ENCODE measurements at places on chromosomes 16 and 17. TPM values are rescaled to one million over a fixed set of nuclear protein-coding genes. Genes with fewer than 3 reads are reported as not detected.

GRCh38 chr16:59355704-59356103 lies 621.6 kb upstream of the GOT2 start:
- no peak for DNase-seq

- DNase-seq = no peak
Measured at GRCh38 chr17:8164815-8165131, 2.0 kb upstream of the VAMP2 start.

GSDMA gene
- total RNA-seq = 0.50 TPM

GRCh38 chr16:3285131-3285530 lies 1.8 kb downstream of the ZNF263 start:
- DNase-seq = no peak

ITGB3 gene
- 0.10 TPM for total RNA-seq

DNA sequence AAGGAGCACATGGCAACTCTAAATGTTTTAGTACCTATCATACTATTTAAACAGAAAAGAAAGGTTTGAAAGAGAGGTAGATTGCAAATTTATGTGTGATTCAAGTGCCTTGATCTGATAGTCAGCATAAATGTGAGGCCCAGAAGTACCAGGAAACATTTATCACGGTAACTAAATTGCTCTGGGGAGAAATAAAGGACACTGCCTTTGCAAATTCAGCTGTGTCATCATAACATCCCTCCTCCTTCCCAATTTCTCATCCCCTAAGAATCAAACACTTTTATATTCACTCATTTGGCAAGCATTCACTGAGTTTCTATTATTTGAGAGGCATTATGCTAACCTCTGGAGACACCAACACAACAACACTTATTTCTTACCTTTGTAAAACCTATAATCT lies 563.4 kb upstream of the CA10 start:
- DNase-seq = no peak

DNA sequence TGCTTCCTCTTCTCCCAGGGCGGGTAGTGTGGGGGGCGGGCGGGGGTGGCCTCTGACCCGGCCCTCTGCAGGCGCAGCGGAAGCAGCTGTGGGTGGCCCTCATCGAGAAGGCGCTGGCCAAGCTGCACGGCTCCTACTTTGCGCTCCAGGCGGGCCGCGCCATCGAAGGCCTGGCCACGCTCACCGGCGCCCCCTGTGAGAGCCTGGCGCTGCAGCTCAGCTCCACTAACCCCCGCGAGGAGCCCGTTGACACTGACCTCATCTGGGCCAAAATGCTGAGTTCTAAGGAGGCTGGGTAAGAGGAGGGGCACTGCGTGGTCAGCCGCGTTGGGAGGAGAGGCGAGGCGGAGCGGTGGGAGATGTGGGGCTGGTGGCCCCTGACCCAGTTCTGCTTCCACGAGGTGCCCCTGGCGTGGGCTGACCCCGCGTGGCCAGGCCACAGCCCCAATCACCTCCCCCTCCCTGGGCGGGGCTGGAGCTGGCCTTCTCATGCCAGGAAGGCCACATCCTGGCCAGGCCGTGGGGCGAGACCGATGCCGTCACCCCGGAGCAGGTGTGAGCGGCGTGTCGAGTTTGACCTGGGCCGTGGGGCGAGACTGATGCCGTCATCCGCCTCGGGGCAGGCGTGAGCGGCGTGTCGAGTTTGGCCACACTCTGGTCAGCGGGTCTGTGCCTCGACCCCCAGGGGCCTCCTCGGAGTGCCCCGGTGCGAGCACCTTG lies 10.5 kb upstream of the PRR35 start:
- DNase-seq = no peak

DNA sequence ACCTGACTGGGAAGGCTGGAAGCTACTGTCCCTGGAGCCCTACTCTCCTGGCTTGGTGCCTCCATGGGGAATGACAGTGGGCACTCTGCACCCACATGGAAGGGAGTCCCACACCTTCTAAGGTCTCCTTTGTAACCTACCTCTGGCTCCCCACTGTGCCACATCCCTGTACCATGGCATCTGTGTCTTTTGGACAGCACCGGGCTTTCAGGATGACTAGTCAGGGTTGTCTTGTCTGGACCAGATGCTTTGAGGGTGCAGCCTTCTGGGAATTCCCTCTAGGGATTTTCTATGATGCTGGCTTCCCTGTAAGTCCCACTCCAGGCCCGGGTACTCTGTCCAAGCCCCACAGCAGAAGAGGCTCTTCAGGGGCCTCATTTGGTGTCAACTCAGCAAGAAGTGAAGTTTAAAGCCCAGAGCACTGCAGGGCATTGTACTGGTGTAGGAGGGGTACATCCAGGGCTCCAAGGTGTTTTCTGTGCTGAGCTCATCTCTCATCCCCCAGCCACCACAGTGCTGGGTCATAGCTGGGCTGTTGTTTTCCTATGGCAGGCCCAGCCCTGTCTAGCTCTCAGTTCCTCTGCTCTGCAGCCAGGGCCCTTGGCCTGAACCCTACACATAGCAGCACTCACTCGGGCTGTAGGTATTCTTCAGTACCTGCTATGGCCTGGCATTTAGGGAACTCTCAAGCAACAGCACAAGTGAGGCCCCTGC lies 255.3 kb downstream of the CPPED1 start:
- DNase-seq = no peak

SEPTIN12 gene
- total RNA-seq = not detected

TPSD1 gene
- not detected for total RNA-seq

DNA sequence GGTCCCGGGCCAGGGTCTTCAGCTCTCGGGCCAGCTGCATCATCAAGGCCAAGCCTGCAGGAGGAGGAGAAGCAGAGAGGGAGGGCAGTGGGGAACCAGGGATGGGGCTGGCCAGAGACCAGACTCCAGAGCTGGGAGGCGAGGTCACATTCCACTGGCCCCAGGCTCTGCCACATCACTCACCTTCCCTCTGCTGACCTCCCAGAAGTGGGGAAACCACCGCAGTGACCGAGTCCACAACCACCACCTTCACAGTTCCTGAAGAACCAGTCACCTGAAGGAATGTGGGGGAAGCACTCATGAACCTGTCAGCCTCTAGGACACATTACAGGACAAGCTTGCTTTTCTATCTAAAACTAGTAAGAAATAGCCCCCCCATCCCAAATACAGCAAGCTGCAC lies 16.4 kb downstream of the RAD51D start:
- no peak for DNase-seq

SHBG gene
- 0.50 TPM for total RNA-seq

GRCh38 chr16:70437017-70437581 lies 1.8 kb downstream of the ST3GAL2 start:
- no peak for DNase-seq

USP43 gene
- total RNA-seq = 0.20 TPM

KCNJ18 gene
- total RNA-seq = not detected

DNA sequence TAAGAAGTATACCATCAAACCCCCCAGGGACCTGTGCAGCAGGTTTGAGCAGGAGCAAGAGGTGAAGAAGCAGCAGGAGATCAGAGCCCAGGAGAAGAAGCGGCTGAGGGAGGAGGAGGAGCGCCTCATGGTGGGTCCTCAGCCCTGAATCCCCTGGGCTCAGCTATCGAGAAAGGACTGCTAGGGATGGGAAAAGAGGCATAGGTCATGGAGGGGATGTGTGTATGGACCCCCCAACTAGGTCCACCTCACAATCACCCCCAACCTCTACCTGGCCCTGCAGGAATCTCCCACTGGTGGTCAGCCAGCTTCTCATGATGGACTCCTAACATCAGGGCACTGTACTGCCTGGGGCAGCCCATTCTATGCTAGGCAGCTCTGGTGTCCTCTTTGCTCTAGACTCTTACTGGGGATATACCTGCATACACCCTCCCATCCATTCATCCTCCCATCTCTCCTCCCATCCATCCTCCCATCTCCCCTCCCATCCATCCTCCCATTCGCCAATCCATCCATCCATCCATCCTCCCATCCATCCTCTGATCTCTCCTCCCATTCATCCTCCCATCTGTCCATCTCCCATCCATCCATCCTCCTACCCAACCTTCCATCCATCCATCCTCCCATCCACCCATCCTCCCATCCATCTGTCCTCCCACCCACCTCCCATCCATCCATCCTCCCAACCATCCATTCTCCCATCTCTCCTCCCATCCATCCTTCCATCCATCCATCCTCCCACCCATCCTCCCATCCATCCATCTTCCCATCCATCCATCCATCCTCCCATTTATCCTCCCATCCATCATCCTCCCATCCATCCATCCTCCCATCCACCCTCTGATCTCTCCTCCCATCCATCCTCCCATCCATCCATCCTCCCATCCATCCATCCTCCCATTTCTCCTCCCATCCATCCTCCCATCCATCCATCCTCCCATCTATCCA lies 10.6 kb downstream of the DRC7 start:
- no peak for DNase-seq

GRCh38 chr16:87496447-87496801 lies 3.6 kb upstream of the ZCCHC14 start:
- no peak for DNase-seq

- no peak for DNase-seq
Measured at GRCh38 chr17:82917699-82918345, 78.0 kb upstream of the ZNF750 start.

GSG1L gene
- total RNA-seq = not detected

HS3ST6 gene
- total RNA-seq = not detected

DNA sequence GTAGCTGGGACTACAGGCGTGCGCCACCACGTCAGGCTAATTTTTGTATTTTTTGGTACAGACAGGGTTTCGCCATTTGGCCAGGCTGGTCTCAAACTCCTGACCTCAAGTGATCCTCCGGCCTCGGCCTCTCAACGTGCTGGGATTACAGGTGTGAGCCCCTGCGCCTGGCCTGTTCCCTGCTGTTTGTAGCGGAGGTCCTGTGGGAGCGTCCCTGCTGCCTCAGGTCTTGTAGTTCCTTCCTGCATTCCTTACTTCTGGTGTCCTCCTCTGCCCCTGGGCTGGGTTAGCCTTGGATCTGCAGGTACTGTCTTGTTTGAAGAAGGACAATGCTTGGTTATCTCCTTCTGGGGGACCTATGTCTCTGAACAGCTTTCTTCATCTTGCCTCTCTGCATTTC lies 23.6 kb upstream of the G6PC1 start:
- no peak for DNase-seq

DNA sequence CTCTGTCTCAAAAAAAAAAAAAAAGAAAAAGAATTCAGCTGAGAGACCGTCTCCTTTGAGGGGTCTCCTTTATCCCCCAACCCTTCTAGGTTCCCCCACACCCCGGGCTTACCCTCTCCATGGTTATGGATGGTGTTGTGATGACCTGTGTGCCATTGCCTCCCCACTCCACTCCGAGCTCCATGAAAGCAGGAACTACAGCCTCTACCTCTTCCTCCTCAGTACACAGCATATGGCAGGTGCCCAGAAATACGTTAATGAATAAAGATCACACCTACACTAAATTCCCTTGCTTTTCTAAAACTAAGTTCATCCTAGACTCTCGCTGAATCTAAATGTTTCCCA lies 17.2 kb downstream of the COPRS start:
- no peak for DNase-seq

GRCh38 chr17:79824234-79824633 lies 15.0 kb downstream of the CBX4 start:
- DNase-seq = no peak

ZPBP2 gene
- total RNA-seq = not detected

KRTAP2-1 gene
- not detected for total RNA-seq

DNA sequence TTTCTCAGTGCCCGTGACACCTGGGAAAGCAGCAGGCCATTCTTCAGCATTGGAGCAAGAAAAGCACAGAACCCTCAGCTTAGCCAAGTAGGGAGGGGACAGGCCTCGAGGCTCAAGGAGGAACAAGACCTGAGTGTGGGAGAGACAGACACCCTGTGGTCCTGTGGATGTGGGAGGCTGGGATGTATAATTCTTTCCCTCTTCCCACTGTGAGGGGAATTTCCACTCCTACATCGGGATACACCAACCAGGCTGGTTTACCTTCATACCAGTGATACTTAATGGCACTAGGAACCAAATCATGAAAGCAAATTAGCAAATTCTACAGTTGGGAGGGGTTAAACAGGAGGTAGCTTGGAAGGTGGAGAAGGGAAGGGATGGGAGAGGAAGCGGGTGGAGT lies 41.7 kb downstream of the LYRM1 start:
- no peak for DNase-seq

GRCh38 chr17:77644181-77645071 lies 314.1 kb upstream of the TNRC6C start:
- no peak for DNase-seq

GRCh38 chr17:17183744-17184143 lies 22.4 kb downstream of the PLD6 start:
- DNase-seq = no peak

DNA sequence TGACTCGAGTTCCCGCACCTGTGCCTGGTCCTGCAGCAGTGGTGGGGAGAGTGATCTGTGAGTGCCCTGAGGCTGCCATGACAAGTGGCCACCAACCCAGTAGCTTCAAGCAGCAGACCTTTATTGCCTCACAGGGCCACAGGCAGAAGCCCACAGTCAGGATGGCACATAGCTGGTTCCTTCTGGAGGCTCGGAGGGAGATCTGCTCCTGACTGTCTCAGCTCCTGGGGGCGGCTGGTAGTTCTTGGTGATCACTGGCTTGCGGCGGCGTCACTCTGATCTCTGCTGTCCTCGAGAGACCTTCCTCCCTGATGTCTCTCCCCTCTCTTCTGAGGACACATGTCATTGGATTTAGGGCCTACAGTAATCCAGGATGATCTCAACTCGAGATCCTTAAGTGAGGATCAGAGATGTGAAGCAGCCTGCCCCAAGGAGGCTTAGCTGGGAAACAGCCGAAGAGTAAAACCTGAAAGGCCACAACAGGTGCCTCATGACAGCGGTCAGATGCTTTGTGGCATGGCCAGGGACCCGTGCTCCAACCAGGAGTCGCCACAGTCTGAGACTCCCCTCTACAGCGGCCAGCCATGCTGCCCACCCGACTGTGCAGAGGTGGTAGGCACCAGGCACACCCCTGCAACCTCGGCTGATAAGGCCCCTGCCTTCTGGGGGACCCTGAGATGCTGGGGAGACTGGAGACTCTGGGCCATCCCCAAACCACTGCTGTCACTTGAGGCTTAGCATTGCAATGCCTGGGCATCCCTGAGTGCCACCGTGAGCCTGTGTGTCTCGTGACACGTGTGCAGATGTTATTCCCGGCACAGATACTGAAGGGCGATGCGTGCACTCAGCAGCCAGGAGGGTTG lies 30.0 kb upstream of the SLC38A10 start:
- no peak for DNase-seq

PRCD gene
- not detected for total RNA-seq

DNA sequence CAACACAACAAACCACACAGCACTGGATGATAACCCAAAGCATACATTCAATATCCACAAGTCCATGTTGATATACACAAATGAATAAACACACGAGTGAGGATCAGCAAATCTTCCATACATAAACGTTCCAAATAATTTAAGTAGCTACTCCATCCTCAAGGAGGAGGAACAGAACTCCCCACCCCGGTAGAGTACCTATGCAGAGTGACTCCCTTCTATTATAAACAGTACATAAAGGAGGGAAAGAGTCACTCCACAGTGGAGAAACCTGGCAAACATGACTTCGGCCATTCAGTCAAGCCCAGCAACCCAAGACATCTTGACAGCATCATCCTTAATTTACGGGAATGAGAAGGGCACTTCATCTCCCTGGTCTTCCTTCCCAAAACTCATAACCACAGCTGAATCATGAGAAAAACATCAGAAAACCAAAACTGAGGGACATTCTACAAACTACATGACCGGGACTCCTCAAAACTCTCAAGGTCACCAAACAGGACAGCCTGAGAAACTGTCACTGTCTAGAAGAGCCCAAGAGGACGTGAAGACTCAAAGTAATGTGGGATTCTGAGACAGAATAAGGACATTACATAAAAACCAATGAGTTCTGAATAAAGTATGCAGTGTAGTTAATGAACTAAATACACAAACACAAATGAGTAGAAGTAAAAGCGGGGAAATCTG lies 5.6 kb downstream of the USP22 start:
- no peak for DNase-seq

All from activated naive CD4-positive, alpha-beta T cell treated with anti-CD3 and anti-CD28 coated beads, Interleukin-2, amount 50 U/mL, for 72 hours (primary cell).